ENCODE measurements at places on chromosomes 4 and X. TPM values are rescaled to one million over a fixed set of nuclear protein-coding genes. Genes with fewer than 3 reads are reported as not detected.
A peak's percentile ranks its signal among the peaks of the same experiment; 100 is the strongest.

DNA sequence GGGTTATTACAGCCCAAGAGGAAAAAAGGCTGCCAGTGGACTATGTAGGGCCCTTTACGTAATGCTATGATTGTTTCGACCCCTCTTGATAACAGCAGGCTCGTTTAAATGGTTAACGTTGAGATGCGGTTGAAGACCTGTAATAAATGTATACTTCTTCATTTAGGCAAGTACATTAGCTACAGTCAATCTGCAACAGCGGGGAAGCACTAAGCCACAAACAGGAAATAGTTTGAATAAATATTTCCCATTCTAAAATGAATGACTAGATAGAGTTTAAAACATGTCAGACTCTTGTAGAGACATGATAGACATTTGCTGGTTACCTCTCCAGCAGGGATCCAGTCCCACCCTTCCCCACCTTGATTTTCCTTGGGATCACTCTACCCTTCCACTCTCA lies 38.1 kb upstream of the STIM2 start:
- DNase-seq: no peak

DNA sequence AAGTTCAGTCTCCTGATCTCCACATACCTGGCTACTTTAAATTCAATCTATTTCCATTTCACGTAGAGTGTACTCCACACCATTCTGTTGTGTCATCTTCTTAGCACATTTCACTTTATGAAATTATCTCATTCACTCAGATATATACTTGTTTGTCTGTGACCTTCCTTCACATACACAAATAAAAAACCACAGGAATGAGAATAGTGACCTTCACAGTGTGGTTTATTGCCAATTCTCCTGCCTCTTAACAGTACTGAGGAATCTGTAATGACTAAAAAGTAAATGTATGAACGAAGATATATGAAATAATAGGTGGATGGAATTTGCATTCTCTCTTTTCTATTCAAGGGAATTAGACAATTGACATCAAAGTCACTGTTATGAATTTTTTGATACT lies 183.9 kb upstream of the PCDH7 start:
- DNase-seq: peak; percentile 7

DNA sequence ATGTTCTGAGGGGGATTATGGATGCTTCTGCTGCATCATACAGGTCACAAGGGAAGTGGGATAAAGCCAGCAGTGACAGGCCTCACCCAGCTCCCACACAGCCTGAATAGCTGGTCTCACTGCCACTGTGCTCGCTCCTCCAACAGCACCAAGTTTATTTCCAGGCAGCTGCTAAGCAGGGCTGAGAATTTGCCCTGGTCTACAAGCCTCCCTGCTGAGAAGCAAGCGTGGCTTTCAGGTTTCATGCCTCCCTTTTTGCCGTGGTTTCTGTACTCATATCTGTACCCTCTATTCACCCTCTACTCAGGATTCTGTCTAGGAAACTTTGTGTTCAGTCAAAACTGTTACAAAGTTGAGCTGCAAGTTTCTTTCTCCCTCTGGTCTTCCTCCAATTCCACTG lies 78.6 kb downstream of the MAGEC1 start:
- DNase-seq: no peak

DNA sequence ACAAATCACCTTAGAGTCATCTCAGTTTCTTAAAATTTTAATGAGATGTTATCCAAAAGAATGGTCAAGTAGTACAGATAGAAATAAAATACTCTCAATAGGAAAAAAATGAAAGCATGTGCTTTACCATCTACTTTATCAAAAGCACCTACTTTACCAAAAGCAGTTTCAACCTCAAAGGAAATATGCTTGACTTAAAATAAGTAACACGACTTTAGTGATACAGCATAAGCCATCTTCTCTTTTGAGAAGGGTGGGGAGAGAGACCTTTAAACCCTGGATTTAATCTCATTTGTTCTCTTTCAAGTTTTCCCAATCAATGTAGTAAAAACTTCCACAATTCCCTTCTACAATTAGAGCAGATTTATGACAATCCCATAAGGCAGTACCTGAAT lies 26.5 kb downstream of the OTUD4 start:
- DNase-seq: peak; percentile 16

GRCh38 chr4:83128240-83128929 lies 13.9 kb upstream of the PLAC8 start:
- DNase-seq: no peak

DNA sequence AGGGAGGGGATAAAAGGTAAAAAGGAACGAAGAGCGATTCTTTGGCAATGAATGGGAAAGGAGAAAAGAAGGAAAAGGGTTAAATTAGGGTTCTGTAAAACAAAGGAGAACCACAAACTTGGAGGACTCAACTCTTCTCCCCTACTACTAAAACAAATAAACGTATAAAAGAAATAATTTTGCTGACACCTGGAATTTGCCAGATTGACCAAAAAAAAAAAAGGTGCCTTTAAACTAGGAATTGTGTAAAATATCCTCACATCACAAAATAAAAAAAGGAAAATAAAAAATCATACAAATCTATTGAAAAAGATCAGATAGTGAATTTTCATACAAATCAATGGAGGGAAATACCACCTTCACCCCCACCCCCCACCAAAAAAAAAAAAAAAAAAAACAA lies 129.3 kb downstream of the BMPR1B start:
- no peak for DNase-seq

GRCh38 chrX:1336331-1336943 lies at the start of gene IL3RA:
Gene IL3RA, plus strand, starts transcription at chrX:1336785. Its CDS starts 4,981 bp downstream, at chrX:1341766.
- peak; percentile 63 for DNase-seq

DNA sequence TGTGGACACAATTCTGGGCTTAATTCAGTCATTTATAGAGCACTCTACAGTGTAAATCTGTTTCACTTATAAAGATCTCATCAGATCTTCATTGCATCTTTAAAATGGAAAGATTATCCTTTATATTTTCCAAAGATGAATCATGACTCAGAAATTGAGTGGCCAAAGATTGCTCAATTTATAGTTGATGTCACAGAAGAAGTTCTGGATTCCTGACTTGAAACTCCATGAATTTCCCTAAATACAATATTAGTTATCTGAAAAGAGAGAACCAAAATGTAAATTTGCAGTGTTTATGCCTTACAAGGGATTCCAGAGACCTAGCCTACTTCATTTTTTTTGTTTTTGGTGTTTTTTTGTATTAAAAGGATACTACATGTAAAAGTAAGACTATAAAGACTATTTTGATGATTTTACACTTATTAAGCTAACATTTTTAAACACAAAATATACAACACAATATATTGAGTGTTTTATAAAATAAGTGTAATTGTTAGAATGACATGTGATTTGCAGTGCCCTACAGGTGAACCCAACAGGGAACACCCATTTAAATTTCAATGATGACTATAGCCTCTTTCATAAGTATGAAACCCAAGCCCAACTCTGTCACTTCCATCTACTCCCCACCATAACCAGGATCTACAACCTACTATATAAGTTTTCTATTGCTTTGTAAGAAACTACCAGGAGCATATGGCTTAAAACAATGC lies 183.5 kb downstream of the PCDH7 start:
- DNase-seq: no peak

- DNase-seq: no peak
Observed at GRCh38 chr4:13329340-13329850, 154.7 kb downstream of the RAB28 start.

DNA sequence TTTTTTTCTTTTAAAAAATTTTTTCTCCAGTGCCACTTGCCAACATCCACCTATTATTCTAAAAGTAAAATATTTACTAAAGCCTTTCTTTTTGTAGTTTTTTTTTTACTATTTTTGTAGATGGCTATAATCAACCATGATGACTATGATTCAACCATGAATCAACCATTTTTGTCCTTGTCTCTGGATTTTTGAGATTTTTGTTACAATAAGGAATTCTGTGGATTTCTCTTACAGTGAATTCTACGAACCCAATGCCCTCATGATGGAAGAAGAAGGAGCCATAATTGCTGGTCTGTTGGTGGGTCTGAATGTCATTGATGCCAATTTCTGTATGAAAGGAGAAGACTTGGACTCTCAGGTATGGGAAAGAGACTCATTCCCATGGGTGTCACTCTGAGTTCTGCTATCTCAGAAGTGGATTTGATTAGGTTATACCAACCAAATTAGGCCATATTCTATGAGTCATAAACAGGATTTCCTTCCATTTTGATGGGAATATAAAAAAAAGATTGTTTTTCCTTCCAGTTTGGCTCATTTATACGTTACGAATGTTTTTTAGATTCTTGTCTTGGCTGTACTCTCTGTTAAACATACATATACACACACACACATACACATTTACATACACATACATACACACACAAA lies 46.7 kb downstream of the RUFY3 start:
- DNase-seq: peak; percentile 74

- DNase-seq: peak; percentile 8
Observed at GRCh38 chr4:165627548-165627947, 245.5 kb upstream of the TLL1 start.

DNA sequence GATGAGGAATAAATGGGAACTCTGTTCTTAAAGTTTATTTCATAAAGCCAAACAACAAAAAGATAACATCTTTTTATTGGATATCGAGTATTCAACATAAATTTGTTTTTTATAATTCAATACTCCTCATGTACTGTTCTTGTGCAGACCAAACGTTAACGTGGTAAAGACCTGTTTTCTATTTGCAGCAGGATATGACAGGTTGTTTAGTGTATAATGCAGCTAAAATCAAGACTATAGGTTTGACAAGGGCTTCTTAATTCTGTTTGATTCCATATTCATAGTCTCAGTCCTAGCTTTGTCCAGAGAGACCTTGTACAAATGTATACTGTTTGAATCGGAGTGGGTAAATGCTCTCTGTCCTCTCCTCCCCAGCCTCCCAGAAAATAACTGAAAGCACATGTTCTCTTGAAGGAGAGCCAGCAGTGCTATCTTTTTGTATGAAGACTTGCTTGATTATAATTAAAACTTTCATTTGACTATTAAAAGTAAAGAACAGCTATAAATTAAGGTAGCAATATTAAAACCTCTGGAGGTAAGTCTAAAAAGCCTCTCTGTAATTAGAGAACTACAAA lies 17.7 kb downstream of the TMSB4X start:
- no peak for DNase-seq

DNA sequence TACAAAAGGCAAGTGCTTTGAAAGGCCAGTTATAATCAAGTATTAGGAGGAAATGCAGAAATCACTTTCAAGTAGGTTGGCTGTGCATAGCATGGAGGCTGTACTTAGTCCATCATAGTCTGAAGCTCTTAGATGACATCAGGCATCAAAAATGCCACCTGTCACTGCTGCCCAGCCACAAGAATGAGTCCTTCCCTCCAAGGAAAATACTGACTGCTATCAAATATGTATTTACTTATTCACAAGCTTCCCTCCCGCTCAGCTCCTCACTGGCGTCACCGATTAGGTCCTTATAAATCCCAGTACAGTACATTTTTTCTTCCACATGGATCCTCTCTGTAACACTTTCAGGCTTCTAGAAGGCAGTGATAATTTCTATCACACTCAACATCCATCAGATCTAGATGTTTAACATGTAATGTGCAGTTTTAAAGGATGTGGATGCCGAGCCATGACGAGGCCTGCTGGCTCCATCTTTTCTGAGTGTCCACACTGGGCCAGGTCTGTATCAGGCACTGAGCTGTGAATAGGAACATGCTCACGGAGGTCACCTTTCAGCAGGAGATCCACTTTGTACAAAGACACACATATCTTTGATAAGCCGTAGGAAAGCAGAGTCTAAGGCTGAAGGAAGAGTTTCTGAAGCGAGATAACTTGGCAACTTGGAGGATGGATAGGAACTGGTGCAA lies 121.9 kb downstream of the PALLD start:
- no peak for DNase-seq

DNA sequence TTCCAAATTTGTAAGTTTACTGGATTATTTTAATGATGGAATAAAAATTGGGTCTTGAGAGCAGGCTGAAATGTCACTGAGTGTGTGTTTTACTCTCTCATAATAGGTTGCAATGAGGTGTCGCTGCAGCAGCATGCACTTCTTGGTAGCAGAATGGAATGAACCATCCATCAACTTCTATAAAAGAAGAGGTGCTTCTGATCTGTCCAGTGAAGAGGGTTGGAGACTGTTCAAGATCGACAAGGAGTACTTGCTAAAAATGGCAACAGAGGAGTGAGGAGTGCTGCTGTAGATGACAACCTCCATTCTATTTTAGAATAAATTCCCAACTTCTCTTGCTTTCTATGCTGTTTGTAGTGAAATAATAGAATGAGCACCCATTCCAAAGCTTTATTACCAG lies 2.6 kb downstream of the SAT1 start:
- peak; percentile 9 for DNase-seq

- DNase-seq: no peak
Observed at GRCh38 chr4:81422595-81422994, 49.1 kb downstream of the RASGEF1B start.

GRCh38 chr4:8332038-8332857 lies 62.7 kb downstream of the HTRA3 start:
- DNase-seq: no peak

GRCh38 chr4:94880956-94881355 lies 123.2 kb downstream of the BMPR1B start:
- no peak for DNase-seq

DNA sequence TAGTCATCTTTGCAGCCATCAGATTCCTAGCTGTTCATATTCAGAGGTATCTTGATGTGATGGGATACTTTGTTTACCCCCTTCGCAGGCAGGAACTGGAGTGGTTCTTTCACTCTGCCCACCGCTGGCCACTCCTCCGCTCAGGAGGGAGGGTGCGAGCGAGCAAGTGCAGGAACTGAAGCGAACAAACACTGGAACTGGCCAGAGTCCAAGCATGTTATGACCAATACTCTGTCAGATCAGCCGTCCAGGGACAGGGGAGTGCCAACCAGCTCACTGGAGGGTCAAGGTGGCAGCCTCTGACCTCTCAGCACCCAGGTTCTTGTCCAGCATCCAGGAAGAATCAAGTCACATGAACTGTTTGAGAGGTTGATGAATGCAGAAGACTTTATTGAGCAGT lies 18.0 kb upstream of the MANBA start:
- no peak for DNase-seq

- no peak for DNase-seq
Observed at GRCh38 chrX:151708821-151709220, 7.0 kb upstream of the FATE1 start.

DNA sequence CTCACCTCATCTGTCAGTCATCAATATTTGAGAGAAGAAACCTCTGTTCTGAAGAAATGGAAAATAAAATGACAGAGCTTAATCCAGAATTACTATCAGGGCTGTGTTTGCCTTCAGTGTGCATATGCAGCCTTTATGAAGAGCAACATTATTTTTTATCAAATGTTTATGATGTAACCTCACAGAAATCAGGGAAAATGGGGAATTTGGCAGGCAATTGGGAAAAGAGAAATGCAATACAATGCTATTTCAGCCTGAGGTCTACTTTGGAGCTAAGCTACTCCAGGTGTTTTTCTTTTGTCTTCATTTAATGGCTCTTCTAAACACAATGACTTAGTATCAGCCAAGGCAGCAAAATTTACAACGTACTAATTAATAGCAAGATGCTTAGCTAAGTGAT lies 241.1 kb upstream of the TET2 start:
- no peak for DNase-seq

Gene XG
- 0.10 TPM for polyA plus RNA-seq

Gene ABCG2
- 3.4 TPM for polyA plus RNA-seq

Gene AFF2
- not detected for polyA plus RNA-seq

Gene C4orf36
- polyA plus RNA-seq: not detected

Gene ANXA10
- not detected for polyA plus RNA-seq

Gene CT47B1
- not detected for polyA plus RNA-seq

Gene TEC
- 0.18 TPM for polyA plus RNA-seq

Gene TMEM154
- 5.1 TPM for polyA plus RNA-seq

Gene FAM9B
- not detected for polyA plus RNA-seq

Gene UCHL1
- polyA plus RNA-seq: 1,128 TPM

Gene F9
- polyA plus RNA-seq: not detected

Gene GPR119
- not detected for polyA plus RNA-seq

Gene N4BP2
- 0.65 TPM for polyA plus RNA-seq

Gene CABS1
- not detected for polyA plus RNA-seq

Gene ZNF711
- 2.2 TPM for polyA plus RNA-seq

Gene SHROOM3
- polyA plus RNA-seq: 2.6 TPM
